ENCODE measurements at places on chromosomes 1 and 21.

- no peak for DNase-seq
Observed at GRCh38 chr1:65027666-65028358, 61.5 kb upstream of the JAK1 start.

DNA sequence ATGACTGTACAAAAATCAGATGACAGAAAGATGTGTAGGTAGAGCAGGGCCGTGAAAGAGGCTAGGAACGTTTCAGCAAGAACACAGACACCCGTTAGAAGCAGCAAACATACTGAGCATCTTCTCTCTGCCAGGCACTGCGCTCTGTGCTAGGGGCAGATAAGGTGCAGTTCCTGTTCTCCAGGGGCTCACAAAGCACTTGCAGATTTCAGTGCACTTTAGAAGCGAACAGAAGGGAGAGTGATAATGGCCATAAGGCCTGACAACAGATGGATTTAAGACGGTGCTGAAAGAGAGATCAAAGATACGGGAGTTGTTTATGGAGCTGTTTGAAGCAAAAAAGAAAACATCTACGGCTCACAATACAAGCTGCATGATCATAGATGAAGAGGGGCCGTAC is 200.3 kb upstream of the FOXD3 start:
- DNase-seq = no peak

- no peak for DNase-seq
Observed at GRCh38 chr1:212512816-212513559, 80.3 kb downstream of the NENF start.

DNA sequence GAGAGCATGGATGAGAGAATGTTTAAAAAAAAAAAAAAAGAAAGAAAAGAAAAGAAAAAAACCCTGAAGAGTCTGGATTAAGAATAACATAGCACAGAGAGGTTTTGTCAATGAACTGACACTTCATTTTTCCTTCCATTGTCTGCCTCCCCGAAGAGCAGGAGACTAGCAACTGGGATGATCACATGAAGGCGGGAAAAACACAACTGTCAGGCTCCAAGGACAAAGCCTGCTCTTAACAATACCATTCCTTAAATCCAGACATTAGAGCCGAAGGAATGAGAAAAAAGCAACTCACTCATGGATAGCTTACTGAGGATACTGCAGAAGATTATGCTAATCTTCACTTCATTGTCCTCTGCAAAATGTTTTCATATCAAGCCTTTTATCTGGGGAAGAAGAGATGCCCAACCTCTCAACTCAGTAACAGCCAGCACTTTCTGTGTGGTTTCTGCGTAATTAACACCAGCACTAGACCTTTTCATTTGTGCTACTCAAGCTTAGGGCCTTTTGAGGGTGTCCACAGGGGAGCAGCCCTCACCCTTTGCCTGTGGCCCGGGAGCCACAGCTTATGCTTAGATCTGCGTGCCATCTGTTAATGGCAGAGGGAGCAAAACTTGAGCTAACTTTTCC is 182.3 kb downstream of the BARHL2 start:
- no peak for DNase-seq

- no peak for DNase-seq
Observed at GRCh38 chr1:185645162-185645640, 89.0 kb upstream of the HMCN1 start.

DNA sequence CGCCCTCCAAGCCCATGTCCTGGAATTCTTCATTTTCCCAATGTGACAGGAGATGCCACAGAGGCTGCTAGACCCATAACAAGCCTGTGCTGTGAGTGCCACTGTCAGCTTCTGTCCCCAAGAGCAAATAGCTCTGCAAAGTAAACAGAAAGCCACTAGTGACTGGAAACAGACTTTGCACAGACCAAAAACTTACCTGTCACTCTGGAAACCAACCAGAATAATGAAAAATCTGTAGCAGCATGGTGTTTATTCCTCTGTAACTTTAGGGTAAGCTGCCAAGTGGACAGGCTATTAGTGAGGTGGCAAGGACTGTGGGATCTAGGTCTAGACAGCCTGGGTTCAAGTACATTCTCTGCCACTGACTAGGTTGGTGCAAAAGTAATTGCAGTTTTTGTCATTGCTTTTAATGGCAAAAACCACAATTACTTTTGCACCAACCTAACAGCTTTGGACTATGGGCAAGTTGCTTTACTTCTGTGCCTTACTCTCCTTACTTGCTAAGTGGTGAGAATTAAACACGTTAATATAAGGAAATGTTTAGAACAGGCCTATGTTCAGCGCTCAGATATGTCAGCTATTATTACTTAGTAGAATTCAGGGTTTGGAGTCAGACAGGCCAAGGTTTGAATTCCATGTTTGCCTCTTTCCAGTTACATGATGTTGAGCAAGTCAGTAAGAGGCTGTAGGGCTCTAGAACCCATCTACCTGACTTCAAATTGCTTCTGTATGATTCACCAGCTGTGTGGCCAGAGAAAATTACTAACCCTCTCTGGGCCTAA is at the start of gene C8B:
TSS of gene C8B (minus strand) at position 100 of the 782 bp plus-strand sequence. CDS start at position 33, 67 bp downstream.
- DNase-seq = no peak
